ENCODE measurements at places on chromosomes 2 and 18.

- peaks cover 38% of the 10 kb centered on the region for H3K36me3 ChIP-seq
- peak overlapping the region; percentile 85 for H3K4me3 ChIP-seq
- DNase-seq: peak; percentile 60
- no peak overlapping the region for H3K27ac ChIP-seq
- peaks cover 35% of the 10 kb centered on the region for H3K4me1 ChIP-seq
Observed at GRCh38 chr2:197706839-197707207, 1.7 kb downstream of the MARS2 start.

GRCh38 chr2:20351555-20352229 is 1.0 kb upstream of the PUM2 start:
- H3K4me3 ChIP-seq: no peak overlapping the region
- H3K27me3 ChIP-seq: no peaks in the 10 kb centered on the region
- peaks cover 21% of the 10 kb centered on the region for H3K36me3 ChIP-seq
- DNase-seq: no peak

DNA sequence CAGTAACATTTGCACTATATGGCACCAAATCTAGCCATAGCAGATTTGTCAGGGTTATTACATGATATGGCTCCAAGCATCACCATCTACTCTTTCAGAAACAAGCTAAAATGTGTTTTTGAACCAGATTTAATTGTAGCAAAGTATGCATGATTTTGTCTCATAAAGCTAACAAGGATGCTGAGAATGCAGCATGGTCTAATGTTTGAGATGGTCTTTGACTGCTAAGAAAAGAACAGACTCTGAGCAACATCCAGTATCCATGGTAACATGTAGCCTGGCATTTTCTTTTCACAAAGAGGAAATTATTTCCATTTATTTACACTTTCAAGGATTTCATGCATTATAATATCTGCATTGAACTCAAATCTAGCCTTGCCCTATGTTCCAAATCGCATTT is 206.5 kb downstream of the PDE1A start:
- no peak overlapping the region for H3K4me3 ChIP-seq
- H3K4me1 ChIP-seq: no peaks in the 10 kb centered on the region
- no peak for DNase-seq
- H3K27me3 ChIP-seq: no peaks in the 10 kb centered on the region

DNA sequence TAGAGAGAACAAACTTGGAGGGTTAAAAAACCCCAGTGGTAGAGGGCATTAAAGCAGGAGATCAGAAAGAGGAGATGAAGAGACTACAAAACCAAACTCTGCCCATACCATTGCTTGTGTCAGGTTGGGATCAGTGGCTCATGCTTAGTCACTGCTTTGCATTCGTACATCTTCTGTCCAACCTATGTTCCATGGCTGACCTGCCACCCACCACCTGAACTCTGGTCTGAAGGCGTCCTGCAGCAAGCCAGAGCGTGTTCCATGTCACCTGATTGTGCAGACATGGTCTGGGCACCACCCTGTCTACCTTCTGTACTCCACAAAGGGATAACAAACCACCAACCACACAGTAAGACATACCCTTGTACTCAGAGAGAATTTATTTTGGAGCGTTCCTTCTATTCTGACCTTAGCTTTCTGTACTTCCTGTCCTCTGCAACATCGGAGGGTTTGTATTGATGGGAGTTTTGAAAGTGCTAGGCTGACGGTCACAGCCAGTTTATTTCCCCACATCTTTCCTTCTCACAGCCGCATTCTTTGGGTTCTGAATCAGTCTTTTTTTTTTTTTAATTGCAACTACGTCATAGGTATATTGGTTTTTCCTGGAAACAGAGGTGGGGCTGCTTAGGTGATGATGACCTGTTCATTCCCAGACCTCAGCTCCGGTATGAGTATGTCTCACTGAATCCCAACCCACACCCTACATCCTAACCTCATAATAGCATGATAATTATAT is 88.3 kb downstream of the SOWAHC start:
- peaks cover 2% of the 10 kb centered on the region for H3K4me1 ChIP-seq
- no peak for DNase-seq
- H3K27me3 ChIP-seq: peaks cover 11% of the 10 kb centered on the region
- H3K4me3 ChIP-seq: no peak overlapping the region
- H3K36me3 ChIP-seq: no peaks in the 10 kb centered on the region

DNA sequence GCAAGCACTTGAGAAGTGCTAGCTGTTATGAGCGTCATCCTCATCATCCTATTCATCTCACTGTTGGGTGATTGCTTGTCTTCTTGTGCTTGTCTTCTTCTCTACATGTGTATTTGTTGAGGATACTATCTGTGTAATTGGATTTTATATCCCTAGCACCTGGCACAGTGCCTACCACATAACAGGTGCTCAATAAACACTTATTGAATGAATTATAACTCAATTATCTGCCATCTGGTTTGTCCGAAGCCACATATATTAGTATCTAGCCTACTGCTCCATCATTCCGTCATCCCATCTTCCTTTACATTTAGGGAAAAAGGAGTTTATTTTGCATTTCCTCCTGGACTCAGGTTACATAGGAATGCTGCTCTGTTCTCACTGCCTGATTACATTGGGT is 330.4 kb upstream of the ETAA1 start:
- no peak overlapping the region for H3K27ac ChIP-seq
- H3K4me1 ChIP-seq: no peaks in the 10 kb centered on the region
- no peak overlapping the region for H3K4me3 ChIP-seq
- DNase-seq: no peak
- no peaks in the 10 kb centered on the region for H3K36me3 ChIP-seq
- no peaks in the 10 kb centered on the region for H3K27me3 ChIP-seq
